Activated CD8-positive, alpha-beta memory T cell treated with anti-CD3 and anti-CD28 coated beads for 48 hours (primary cell): ENCODE measurements at places on chromosomes 2 and 18.

DNA sequence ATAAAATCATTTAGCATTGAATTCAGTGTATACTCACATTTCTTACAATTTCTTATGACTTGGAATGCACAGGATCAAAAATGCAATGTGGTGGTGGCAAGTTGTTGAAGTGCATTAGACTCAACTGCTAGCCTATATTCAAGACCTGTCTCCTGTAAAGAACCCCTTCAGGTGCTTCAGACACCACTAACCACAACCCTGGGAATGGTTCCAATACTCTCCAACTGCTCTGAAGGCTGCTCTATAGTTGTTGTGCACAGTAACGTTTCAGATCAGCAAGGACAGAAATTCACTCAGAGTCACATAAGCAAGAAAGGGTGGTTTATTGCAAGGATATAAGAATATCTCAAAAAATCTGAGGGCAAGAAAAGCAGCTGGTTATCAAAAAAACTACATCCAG, 6.5 kb downstream of the GKN1 start:
- no peak for DNase-seq

- no peak for DNase-seq
Measured at GRCh38 chr2:57892920-57893319, 153.7 kb upstream of the VRK2 start.

DNA sequence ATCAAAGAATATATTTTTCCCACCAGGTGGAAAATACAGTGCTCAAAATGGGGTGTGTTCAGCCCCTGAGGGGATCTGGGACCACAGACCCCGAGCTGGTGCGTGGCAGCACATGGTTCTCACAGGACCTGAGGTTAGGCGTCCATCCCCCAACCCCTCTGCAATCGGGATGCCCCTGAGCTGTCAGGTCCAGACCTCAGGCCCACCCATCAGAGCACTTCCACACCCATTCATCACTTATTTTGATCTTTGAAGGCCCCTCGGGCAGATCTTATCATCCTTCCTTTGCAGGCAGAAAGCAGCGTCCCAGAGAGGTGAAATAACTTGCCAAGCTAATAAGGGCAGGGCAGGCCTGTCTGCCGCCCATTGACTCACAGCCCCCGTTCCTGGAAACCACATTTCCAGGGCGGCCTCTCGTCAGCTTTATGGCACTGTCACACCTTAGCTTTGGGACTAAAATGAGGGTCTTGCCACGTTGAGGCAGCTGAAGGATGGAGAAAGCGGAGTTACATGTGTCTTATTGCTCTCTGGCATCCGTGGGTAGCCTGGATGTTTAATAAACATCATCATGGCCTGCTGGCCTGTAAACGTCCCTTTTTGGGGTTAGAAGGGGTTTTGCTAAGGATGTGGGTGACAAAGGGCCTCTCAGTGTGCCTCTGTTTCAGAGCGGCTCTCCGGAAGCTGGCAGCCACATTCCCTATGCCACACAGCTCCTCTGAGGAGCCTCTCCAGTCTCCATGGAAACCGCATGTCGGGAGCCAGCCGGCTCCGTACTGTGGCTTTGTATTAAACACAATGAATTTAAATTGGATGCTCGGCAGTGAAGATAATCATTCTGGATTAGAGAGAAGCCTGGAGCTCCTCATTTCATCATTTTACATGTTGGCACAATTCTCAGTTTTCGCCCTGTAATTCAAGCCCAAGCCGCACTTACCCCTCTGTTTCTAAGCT, 58.3 kb upstream of the MAPRE3 start:
- DNase-seq, result no peak

GRCh38 chr2:112257575-112257974, 2.7 kb upstream of the ZC3H8 start:
- no peak for DNase-seq

DNA sequence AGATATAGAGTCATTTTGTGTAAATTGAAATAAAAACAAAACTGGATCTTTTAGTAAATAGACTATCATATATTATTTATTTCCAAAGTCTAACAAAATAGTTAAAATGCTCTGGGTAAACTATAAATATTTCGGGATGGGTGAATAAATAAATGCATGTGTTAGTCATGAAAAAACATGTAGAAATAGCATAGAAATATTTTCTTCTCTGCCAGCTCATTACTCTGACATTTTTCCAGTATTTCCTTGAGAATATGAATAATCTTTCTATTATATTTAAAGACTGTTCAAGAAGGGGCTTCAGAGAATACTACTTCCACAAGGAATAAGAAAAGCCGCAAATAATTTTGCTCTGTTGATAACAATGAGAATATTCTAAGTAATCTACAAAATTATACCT, 880.4 kb downstream of the TRIB2 start:
- DNase-seq, result no peak

- no peak for DNase-seq
Measured at GRCh38 chr18:2797951-2798350, 48.9 kb upstream of the EMILIN2 start.

GRCh38 chr2:174235680-174236079, 12.7 kb downstream of the OLA1 start:
- DNase-seq, result no peak

DNA sequence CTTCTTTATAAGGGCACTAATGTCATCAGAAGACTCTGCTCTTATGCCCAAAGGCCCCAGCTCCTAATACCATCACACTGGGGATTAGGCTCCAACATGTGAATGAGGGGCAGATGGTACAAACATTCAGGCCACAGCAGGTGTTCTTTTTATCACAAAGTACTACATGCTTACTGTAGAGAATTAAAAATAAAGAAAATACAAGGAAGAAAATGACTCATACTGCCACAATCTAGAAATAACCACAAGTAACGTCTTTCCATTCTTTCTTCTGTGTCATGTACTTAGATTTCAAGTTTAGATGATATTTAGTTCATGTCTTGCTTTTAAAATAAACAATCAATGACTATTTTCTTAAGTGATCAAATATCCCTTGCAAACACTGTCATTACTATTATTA, 100.3 kb upstream of the NEDD4L start:
- no peak for DNase-seq

DNA sequence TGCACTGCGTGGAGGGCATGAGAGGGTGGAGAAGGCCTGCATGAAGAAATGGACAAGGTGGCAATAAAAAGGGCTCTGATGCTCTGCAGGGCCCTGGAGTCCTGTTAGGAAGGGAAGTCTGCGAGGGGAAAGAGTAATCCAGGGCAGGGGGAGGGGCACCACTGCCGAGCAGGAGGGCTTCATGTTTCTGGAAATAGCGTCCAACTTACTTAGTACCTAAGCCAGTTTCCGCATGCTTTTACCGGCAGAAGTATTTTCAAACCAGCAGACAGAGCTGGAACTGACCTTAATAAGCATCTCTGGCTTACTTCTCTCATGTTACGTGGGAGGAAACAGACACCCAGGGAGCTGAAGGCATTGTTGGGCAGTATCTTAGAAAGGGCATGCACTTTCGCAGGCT, 156.7 kb downstream of the GALNT14 start:
- DNase-seq, result no peak
